ENCODE measurements at places on chromosomes 2 and 18.
A peak's percentile ranks its signal among the peaks of the same experiment; 100 is the strongest.

GRCh38 chr2:201260302-201260800 lies at the start of gene CASP8:
Gene CASP8, plus strand, starts transcription at chr2:201260536. Its CDS starts 5,951 bp downstream, at chr2:201266487.
- DNase-seq: no peak

GRCh38 chr2:25377822-25378421 lies 36.2 kb upstream of the DNMT3A start:
- no peak for DNase-seq

- no peak for DNase-seq
These were observed 1.5 kb upstream of the GPD2 start for GRCh38 chr2:156434461-156435291.

DNA sequence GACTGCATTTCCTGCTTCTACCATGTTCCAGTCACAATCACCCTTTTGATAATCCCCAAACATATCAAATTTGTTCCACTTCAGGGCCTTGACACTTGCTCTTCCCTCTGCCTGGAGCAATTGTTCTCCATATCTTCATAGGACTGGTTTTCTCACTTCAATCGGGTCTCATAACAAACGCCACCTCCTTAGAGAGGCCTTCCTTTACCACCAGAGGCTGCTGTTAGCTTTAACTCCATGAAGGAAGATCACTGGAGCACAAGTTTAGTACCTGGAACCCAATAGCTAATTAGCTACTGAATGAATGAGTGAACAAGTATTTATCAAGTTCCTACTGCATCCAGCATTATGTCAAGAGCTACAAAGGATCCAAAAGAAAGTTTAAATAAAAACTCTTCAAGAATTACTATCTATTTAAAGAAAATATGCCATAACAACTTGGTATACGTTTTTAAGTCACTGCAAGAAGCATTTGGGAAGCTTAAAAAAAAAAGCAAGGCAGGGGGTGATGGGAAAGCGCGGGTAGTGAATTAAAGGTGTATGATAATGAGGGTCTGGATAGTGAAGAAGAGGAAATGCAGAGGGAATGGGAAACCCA lies 58.8 kb downstream of the BAZ2B start:
- no peak for DNase-seq

DNA sequence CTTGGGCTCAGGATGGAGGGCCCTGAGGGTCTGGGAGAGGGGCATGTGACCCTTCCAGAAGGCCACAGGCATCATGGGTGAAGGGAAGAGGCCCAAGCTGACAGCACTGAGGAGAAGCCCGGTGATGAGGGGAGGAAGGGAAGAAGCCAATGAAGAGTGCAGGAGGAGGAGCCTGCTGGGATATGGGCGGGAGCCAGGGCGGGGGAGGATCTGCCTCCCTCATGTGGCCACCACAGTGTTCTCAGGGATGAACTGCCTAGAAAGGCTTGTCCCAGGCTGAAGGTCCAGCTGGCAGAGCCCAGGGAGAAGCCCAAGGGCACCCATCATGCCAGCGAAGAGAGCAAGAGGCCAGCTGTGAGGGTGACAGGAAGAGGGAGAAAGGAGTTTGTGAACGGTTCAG lies 24.6 kb upstream of the PLB1 start:
- DNase-seq: no peak

- DNase-seq: no peak
These were observed 558 bp upstream of the GAREM2 start for GRCh38 chr2:26172189-26172870.

DNA sequence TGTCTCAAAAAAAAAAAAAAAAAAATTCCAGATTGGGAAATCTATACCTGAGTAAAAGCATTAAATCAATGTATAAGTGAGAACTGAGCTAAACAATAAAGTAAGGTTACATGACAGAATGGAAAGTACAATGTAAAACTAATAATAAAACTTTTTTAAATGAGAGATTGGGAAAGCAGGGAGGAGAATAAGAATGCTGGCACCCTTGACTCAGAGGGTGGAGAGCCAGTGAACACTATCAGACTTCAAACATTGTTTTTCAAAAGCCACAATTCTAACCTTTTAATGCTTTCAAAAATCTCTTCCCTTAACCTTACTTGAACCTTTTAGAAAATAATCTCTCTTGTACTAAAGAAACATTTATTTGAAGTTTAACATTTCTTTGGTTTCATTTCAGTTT lies 63.5 kb downstream of the TBC1D8 start:
- DNase-seq: no peak

GRCh38 chr2:133690780-133691179 lies 122.5 kb upstream of the NCKAP5 start:
- no peak for DNase-seq

- no peak for DNase-seq
These were observed 28.3 kb upstream of the DSC1 start for GRCh38 chr18:31190919-31191318.

GRCh38 chr2:40436093-40436475 lies 15.8 kb downstream of the SLC8A1 start:
- DNase-seq: no peak

DNA sequence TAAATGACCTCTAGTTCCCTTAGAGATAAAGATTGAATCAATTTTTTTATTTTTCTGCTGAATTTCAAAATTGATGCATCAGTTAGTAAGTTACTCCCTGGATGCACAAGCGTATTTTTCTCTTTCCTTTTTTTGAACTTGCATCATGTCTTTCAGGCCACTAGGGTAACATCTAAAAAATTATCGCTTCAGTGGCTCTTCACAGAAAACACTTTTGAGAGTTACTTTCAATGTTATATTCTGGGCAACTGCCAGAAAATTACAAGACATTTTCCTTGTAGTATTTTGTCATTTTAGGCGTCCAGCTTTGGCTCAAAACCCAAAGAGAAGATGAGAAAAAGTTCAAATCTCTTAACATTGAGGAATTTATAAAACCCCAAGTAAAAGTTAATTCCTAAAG lies 59.8 kb downstream of the DSEL start:
- DNase-seq: no peak

DNA sequence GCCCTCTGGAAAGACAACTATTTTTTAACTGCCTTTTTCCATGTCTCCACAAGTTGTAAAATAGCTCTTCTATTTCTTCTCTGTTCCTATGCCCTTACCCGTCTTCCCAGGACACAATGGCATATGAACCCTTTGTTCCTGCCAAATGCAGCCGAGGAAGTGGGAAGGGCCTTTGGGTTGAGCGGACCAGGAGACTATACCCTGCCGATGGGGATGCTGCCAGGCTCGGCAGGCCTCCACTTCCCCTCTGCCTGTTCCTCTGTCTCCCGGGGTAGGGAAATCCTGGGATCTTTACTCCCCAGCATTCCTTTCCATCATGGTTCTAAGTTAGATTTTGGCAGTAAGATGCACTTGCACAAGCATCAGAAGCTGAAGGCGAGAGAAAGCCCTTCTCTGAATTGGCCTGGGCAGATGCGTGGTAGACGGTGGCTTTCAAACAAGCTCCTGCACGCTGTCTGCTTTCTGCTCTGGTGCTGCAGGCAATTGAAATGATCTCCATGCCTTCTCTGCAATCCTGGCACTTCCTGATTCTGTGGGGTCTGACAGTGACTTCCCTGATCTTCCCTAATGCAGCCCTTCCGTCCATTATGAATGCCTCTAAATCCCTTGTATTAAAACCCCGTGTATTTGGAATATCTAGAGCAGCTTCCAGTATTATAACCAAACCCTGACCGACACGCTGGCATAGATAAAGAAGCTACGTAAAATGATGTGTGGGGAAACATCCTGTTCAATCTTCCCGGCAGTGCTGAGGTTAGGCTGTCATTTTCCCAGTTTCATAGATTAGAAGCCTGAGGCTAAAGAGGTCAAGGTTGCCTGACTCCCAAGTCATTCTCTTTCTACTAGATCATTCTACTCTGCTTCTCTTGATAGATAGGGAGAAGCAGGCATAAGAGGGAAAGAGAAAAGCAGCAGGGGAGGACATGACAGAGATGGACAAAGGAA lies 69.8 kb downstream of the MCFD2 start:
- no peak for DNase-seq

- no peak for DNase-seq
These were observed 176.4 kb upstream of the CHST9 start for GRCh38 chr18:27361477-27361876.

DNA sequence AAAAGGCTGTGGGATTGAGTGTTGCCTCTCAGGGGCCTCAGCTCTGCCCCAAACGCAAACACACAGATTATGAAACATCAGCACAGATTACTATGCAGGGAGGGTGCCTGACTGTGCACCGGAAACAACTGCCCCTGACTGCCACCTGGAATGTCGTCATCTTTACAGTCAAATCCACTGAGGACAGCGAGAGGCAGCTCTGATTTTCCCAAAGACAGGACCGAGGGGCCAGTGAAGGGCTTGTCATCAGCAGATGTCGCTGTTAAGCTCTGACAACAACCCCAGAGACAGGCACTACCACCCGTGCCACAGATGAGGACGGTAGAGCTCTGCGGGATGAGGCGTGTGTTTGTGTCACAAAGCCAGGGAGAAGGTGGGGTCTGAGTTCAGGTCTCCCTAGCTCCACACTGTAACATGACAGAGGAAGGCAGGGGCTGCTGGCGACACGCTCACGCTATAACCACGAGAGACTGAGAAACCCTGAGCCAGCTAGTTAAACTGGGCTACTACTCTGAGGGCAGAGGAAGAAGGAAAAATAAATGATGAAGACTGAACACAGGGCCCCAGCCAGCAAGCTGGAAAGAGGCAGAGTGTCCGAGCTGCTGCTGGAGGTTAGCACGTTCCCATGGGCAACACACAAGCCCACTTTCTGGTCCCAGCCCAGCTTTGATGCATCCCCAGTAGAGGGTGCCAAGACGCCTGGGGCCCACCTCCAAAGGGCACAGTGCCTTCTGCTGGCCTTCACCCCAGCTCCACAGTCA lies 47.0 kb downstream of the PARD6G start:
- no peak for DNase-seq

GRCh38 chr2:27893006-27893405 lies 2.5 kb downstream of the BABAM2 start:
- no peak for DNase-seq

GRCh38 chr2:212943351-212943750 lies 208.1 kb downstream of the IKZF2 start:
- no peak for DNase-seq

GRCh38 chr2:171147081-171147480 lies 13.6 kb downstream of the TLK1 start:
- DNase-seq: no peak

DNA sequence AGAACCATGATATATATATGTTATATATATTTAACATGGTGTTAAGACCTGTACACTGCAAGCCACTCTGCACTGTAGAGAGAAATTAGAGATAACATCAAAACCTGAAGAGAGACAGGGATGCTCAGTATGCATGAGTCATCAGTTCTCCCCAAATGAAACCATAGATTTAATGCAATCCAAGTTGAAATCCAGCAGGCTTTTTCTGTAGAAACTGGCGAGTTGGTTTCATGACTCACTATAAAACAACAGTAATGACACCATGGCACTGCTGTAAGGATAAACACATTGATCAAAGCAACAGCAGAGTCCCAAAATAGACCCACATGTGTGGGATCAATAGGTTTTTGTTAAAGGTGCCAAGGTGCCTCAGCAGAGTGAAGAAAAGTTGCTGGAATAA lies 65.8 kb downstream of the RTP5 start:
- DNase-seq: no peak

DNA sequence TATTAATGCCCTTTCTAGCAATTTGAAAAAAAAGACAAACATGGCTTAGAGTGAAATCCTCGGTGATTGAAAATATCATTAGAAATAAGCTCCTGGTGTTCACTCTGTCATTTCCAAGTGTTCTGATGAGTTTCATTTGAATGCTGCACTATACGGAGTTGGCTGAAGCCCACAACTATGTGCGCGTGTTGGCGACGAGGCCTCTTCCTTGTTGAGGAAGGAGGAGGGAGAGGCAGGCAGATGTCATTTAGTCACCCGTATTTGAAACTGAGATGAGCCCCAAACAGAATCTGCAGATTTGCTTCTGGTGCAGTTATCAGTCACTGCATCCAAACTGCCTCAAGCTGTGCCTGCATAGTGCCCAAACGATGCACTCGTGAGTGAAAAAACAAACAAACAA lies 23.5 kb upstream of the SKOR2 start:
- no peak for DNase-seq

GRCh38 chr2:111116011-111116746 lies 4.5 kb upstream of the BCL2L11 start:
- no peak for DNase-seq

DNA sequence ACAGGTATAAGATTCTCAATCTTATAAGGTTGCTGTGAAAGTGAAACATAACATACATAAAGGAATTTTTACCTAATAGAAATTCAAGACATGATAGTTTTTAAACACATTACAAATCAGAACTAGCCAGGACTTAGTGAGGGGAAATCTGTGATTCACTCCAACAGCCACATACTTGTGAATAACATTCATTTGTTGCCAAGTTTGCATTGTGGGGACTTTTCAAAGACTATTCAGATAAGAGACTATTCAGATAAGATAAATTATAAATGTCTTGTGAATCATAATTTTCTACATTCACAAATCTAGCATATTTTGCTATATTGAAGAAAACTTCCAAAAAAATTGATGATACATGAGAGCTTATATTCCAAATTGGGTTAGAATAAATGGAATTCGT lies 345.3 kb upstream of the CDH20 start:
- DNase-seq: no peak

DNA sequence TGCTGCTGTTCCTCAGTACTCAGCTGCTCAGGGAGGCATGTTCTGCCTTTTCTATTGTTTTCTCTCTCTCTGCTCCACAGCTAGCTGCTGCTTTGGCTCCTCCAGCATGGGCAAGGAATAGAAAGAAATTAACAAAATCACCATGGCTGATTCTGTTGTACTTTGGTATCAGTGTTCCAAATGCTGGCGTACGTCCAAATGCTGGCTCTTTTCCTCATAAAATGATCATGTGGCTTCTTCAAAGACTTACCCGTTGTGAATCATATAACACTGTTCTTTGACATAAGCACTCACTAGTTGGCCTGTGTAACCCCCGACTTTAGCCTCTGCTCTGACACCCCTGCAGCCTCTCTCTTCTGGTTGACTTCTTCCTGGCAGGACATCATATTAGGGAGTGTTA lies 547.6 kb downstream of the CPS1 start:
- DNase-seq: peak; percentile 15

- DNase-seq: no peak
These were observed 17.2 kb downstream of the SPEG start for GRCh38 chr2:219451661-219452360.

DNA sequence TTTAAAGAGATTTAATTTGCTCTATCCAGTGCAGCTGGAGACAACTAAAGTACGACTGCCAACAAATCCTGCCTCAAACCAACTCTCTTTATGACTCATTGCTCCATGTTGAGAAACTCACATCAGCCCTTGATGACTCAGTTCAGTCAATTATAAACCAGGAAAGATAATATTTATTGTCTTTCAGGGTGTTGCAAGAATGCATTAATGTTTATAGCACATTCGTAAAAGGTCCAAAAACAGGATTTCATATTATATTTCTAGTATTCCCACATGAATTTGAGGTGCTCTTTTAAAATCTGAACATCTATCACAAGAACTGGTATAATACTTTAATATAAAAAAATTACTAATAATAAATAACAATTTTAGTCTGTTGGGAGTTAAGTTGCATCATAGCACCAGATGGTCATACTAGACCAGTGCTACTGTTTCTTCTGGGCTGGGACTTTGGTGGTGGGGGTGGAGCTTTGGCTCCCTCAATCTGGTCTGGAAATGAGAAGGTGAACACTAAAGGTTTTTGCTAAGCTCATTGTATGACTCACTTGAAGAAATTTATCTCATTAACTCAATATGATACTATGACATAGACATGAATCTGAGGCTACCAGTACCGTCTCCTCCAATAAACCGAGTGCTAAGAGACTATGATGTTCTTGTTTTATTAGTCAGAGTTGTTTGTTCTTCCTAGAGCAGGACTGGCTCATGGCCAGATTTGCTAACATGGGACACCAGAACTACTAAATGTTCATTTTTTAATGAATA lies 26.6 kb upstream of the MAP3K20 start:
- peak; percentile 89 for DNase-seq
